D721Med (cell line): ENCODE measurements at places on chromosomes 1 and 21.

DNA sequence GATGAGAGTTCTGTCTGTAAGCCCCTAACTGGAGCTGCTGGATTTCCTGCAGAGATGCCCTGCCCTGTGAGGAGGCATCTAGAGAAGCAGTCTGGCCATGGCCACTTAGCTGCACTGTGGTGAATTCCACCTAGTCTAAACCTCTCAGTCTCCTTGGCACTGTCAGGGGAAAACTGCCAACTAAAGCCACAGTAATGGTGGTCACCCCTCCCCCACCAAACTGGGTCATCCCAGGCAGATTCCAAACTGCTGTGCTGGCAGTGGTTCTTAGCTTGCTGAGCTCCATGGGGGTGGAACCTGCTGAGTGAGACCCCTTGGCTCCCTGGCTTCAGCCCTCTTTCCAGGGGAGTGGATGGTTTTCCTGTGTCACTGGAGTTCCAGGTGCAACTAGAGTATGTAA lies 740.6 kb downstream of the RWDD3 start:
- no peak for DNase-seq

- peak; percentile 45 for DNase-seq
Measured at GRCh38 chr1:165954940-165955339, 127.5 kb downstream of the UCK2 start.

GRCh38 chr1:32769524-32770220 lies 47.5 kb downstream of the YARS1 start:
- DNase-seq, result no peak

- no peak for DNase-seq
Measured at GRCh38 chr1:3714814-3715213, 37.4 kb upstream of the CCDC27 start.

GRCh38 chr21:45533846-45534635 lies 8.2 kb downstream of the SLC19A1 start:
- no peak for DNase-seq

DNA sequence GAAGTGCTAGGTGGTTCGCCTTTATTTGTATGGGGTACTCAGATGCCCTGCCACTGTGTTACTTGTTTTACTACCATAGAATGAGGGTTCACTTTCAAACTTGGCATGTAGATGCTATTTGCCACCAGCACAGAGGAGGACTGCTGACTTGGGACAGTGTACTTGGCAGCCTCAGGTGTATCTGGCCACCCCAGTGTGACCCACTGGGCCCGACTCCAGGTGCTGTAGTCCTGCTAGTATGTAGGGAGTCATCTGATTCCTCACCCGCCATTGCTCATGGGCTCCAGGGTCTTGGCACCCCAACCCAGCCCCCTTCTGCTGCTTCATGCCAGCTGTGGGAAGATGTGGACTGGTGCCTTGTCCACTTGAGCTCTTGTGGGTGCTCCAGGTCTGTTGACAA lies 40.0 kb downstream of the ZNF678 start:
- DNase-seq, result no peak

GRCh38 chr1:202143768-202144401 lies 652 bp downstream of the ARL8A start:
- no peak for DNase-seq

DNA sequence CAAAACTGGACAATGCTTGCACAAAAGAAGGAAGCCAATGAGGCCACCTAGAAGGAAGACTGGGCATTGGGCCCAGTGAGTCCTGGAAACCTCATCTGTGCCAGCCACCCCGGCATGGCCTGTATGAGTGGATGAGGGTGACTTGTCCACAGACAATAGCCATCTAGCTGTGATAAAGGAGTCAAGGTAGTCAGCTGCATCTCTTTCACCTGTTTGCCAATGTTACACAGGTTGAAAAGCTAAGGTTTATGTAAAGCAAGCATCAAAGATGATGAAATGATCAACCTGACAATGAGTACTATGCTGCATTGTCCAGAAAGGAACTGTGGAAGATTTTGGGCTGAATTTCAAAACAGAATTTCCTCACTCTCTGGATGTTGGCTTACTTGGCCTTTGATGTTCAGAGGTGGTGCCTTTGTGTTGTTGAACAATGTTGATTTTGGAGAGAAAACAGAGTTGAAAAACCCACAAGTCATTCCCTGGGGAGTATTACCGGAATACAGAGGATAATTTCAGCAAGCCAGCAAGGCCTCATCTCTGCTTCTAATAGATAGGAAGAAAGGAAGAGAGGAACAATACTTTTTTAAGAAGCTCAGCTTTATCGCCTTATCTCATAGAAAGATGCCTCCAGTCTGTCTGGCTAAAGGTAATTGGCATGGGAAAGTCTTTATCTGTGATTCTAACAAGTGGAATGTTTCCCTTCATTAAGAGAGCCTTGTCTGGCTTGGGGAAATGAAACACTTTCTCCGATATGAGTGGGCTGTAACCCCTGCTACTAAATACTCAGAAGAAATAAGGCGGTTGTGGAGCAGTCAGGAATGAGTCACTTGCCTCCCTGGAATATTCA lies 11.4 kb upstream of the SELE start:
- no peak for DNase-seq

- no peak for DNase-seq
Measured at GRCh38 chr1:193156117-193156821, 30.1 kb downstream of the B3GALT2 start.

- DNase-seq, result no peak
Measured at GRCh38 chr1:20703124-20703756, 14.6 kb downstream of the KIF17 start.

GRCh38 chr1:9586147-9586766 lies 2.5 kb upstream of the TMEM201 start:
- no peak for DNase-seq

GRCh38 chr1:230270559-230271281 lies 155.4 kb downstream of the PGBD5 start:
- DNase-seq, result no peak

DNA sequence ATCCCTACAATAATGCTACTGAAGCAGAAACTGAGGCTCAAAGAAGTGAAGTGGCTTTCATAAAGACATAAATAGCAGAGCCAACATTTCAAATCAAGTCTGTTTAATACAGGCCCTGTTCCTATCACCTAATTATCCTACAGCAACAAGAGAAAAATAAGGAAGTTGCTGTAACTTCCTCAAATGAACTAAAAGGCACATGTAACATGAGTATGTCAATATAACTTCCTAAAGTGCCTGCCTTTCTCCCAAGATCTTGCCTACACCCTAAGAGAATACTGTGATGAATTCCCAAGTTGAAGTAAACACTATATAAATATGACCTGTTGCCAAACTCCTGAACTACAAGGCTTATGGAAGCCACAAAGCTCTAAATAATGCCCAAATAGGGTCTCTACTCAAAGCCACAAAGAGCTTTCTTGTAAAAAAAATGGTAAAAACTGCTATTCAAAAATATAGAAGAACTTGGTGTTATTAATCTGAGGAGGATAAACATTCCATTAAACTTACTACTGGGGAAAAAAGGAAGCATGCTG lies 8.6 kb downstream of the BEND5 start:
- no peak for DNase-seq

GRCh38 chr1:30111431-30111830 lies 612.0 kb downstream of the MATN1 start:
- DNase-seq, result peak; percentile 36

GRCh38 chr1:172378109-172378760 lies 42.2 kb upstream of the C1orf105 start:
- DNase-seq, result no peak

- DNase-seq, result no peak
Measured at GRCh38 chr1:89822999-89823628, 2.3 kb downstream of the LRRC8D start.

DNA sequence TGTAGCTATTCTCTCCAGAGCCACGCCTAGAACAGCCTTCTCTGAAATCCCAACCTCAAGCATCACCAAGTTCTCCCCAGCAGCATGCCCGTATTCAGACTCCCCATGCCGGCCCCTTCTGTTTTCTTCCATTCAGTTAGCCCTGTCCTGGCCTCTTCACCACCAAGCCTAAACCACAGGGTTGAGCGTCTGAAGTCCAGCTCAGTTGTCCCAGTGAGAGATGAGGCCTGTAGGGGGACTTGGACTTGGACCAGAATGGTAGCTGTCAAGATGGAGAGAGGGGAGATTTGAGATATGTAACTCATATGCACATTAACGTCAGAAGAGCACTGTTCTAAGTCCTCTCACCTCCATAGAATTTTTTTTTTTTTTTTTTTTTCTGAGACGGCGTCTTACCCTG lies 5.5 kb upstream of the TMEM54 start:
- no peak for DNase-seq

GRCh38 chr21:32425628-32426027 lies 13.1 kb downstream of the EVA1C start:
- no peak for DNase-seq

DNA sequence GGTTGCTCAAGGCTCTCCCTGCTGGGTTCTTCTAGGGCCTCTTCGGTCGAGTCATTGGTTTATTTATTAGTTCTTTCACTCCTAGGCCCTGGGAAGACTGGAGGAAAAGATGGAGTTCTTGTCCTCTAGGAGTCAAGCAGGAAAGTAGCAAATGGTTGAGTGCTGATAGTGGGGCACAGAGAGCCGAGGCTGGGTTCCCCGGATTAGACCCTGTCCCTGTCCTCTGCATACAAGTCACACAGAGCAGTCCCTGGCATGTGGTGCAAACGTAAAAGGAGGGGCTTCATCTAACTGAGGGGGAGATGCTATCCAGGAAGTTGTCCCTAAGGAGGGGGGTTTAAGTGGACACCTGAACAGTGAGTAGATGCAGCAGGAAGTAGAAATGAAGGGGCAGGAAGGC lies 19.2 kb upstream of the KCNE2 start:
- no peak for DNase-seq

- DNase-seq, result no peak
Measured at GRCh38 chr1:230487773-230488428, 61.8 kb upstream of the PGBD5 start.

DNA sequence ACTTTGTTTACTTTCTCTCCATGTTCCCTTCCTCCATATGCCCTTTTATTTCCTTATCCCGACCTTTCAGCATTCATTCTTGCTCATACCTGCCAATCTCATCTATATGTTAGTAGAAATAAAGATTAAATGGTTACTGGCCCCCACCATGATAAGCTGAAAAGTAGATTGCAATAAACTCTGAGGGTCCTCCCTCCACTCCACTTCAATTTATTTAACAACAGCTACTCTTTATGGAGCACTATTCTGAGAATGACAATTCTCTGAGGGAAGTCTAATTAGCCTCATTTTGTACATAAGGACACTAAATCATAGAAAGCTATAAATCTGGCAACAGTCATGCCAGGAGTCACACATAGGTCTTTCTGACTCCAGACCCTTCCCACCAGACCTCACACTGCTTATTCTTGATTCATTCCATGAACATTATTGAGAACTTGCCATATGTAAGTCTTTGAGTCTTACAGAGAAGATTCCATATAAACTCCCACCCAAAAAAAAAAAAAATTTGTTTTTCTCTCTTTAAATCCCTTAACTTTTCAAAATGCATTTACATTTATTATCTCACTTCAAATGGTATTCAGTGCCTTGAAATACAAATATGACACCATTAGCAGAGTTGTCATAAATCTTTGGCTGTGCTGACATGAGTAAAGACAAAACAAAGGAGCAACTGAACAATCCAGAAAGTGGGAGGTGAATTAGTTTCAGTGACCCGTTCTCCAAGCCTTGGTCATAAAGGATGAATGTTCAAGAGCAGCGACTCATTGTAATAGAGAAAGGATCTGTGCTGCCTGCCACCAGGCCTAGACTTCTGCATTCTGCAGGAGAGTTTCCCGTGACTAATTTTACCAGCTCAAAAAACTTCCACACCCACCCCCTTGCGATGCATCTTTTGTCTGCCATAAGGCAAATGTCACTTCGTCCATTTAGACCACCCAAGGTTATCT lies 28.5 kb downstream of the PALMD start:
- DNase-seq, result no peak

DNA sequence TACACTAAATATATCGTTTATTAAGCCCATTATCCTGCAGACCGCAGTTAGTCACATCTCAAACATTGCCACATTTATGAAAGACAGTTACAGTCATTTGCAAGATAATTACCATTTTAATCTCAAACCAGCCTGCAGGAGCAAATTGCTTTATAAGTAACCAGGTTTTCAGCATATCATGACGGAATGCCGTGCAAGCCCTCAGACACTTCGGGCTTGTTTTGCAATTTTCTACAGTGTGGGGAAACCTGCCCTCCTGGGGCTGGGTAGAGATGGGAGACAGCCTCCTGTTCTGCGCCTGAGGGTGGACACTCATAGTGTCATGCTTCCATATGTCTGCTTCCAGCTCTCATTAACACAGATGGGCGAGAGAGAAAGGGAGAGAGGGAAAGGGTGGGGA lies 563.9 kb downstream of the NPHP4 start:
- no peak for DNase-seq

DNA sequence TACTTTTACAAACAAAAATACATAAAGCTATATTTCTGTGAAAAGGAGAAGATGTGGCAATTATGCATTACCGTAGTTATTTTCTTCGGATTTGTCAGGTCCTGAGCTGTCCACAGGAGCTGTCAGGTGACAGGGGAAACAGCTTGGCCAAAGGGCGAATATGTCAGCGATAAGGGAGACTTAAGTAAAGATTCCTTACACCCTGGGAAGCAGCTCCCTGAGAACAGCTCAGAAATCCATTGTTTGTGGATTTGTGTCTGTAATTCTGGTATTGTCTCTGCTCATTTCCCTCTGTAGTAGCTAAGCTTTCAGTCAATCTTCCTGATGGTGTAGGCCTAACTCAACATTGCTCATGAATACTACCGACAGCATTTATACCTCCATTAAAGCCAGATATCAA lies 7.1 kb upstream of the CD34 start:
- DNase-seq, result no peak

DNA sequence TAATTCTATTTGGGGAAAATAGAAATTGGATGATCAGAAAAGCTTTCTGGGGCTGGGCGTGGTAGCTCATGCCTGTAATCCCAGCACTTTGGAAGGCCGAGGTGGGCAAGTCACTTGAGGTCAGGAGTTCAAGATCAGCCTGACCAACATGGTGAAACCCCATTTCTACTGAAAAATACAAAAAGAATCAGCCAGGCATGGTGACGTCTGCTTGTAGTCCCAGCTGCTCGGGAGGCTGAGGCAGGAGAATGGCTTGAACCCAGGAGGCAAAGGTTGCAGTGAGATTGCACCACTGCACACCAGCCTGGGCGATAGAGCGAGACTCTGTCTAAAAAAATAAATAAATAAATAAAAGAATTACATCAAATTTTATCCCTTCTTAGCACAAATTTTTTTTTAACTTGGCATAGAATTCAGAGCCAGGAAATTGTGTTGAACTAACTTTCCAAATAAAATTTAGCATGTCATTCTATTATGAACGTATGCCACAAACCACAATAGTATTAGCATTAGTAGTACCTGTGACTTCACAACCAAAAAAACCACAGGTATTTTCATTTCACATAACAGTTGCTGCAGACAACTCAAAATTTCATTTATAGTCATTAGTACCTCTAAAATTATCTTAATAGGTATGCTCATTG lies 4.5 kb upstream of the ANKRD13C start:
- no peak for DNase-seq

GRCh38 chr1:28910379-28911115 lies 3.8 kb upstream of the EPB41 start:
- DNase-seq, result no peak

DNA sequence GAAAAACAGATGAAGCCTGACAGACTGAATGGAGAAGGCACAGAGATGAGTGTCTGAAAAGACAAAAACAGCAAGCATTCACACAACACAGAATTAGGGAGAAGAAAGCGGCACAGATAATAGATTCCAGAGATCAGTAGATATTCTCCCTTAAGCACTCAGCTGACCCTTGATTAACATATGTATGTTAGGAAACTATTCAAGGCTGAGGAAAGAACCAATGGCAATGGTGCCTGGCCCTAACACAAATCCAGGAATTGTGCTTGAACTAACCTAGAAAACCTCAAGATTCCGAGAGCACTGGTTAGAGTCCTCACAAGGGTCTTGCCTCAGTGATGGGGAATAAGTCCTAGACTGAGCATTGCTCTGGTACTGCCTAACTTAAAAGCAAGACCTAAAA lies 30.9 kb downstream of the KCNT2 start:
- no peak for DNase-seq
